ENCODE measurements at places on chromosomes 12 and 14.

- no peak for DNase-seq
Measured at GRCh38 chr14:99156090-99156425, 115.9 kb downstream of the BCL11B start.

GRCh38 chr12:131507881-131508280, 203.0 kb upstream of the SFSWAP start:
- DNase-seq: no peak

DNA sequence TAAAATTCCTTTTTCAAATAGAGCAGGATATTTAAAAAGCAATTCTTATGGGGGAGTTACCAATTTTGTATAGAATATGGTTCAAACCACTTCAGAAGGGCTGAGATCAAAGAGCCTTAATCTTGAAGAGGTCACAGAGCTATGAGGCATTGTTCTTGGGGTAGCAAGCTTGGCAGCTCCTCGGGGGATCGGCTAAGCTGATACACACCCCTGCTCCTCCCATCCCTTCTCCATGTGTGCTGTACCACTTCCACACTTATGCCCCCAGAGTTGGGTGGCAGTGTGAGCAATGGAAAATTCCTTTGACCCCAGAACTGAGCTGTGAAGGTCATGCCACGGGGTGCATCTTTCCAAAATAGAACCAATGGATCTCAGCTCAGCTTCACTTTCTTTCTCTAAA, 15.0 kb upstream of the TMEM30B start:
- DNase-seq: no peak

GRCh38 chr12:122318607-122319605, 52.6 kb upstream of the VPS33A start:
- DNase-seq: peak; percentile 63

GRCh38 chr14:85224241-85224640, 305.7 kb upstream of the FLRT2 start:
- no peak for DNase-seq

GRCh38 chr12:52203079-52203921, 11.5 kb upstream of the KRT80 start:
- DNase-seq: peak; percentile 68

GRCh38 chr12:810116-810515, 57.7 kb downstream of the WNK1 start:
- DNase-seq: no peak

DNA sequence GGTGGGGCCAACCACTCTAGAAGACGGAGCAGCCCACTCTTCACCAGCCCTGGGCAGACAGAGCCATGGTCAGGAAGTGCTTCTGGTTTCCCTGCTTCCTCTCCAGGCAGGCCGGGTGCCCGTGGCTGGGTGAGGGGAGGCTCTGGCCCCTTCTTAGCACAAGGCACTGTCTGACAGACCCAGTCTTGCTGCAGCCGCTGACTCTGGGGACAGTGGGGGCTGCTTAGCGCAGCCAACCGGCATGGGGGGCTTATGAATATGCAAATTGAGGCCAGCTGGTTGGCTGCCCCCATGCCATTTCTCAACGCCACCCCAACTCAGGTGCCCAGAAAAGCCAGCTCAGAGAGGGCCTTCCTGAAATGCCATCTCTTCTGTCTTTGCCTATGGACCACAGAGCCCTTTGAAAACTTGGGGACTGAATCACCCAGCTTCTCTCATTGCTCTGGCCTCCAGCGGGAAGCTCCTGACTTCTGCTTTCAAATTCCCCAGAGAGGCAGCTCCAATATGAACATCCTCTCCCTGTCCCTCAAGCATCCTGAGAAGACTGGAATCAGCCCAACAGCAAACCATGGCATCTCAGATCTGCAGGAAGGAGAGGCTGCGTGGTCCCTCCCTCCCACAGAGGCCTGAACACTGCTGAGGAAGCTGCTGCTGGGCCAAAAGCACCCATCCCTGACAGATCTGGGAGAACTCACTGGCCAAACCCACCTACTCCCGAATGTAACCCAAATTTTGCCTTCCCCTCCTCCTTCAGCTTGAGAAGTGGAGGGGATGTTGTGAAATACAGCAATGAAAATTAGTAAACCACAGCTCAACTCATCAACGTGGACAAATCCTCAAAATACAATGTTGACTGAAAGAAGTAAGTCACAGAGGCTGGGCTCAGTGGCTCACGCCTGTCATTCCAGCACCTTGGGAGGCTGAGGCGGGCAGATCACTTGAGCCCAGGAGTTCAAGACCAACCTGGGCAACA, at the start of gene PROX2:
Gene PROX2 (minus strand): TSS at position 205 of the 973 bp plus-strand sequence. CDS start 12,311 bp downstream, outside the sequence.
- DNase-seq: no peak

DNA sequence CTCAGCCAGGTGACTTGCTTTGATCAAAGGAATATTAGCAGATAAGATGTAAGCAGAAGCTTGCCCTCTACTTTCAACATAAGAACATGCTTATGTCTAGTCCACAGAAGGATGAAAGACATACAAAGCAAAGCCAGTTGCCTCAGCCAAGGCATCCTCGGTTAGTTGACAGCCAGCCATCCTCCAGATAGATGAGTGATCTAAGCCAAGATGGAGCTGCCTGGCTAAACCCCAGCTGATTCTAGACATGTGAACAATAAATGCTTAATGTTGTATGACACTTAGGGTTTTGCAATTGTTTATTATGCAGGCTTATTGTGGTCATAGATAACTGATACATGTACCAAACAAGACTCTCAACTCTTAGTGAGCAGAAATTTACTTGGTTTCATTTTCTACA, 157.6 kb upstream of the TMTC2 start:
- no peak for DNase-seq

DNA sequence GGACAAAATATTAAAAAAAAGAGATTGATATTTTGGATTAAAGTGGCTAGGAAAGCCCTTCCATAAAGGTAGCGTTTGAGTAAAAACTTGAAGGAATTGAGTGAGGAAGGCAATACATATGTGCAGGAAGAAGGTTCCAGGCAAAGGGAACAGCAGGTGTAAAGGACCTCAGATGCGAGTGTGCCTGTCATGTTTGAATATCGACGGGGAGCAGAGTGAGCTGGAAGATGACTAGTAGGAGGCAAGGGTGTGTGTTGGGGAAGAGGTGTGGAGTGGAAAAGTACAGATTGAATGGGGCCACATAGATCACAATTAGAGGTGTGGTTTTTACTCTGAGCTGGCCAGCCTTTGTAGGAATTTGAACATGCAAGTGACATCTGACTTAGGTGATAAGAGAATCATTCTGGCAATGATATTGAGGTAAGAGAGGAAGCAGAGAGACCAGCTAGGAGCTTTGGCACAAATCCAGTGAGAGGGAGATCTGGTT, 15.0 kb upstream of the FBXO33 start:
- no peak for DNase-seq

DNA sequence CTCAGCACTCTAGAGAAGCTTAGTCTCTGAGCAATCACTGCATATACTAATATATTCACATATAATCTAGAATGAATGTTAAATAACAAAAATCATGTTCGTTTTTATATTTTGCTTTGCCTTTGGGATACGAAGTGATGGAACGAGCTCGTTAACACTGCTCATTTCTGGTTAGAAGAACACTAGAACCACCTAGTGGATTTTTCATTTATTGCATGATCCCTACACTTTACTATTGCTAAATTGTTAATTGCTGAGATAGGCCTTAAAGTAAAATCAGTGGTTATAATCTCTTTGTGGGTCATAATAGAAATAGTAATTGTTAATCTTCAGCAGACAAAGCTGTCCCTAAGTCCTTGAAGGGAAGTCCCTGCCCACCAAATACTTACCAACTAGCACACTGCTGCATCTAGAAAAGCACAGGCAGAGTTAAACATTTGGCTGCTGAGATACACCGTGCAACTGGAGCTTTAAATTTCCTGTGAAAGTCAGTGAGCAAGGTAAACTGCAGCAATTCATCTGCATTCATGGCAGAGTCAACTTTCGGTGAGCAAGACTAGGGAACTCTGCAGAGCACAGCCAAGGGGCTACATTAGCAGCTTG, 353.7 kb downstream of the APAF1 start:
- DNase-seq: peak; percentile 54

- DNase-seq: peak; percentile 27
Measured at GRCh38 chr14:106875503-106875902, 1349.1 kb downstream of the TMEM121 start.

- DNase-seq: no peak
Measured at GRCh38 chr12:52053536-52054209, 2.4 kb downstream of the NR4A1 start.

- DNase-seq: no peak
Measured at GRCh38 chr12:90831712-90832111, 123.3 kb downstream of the CCER1 start.

DNA sequence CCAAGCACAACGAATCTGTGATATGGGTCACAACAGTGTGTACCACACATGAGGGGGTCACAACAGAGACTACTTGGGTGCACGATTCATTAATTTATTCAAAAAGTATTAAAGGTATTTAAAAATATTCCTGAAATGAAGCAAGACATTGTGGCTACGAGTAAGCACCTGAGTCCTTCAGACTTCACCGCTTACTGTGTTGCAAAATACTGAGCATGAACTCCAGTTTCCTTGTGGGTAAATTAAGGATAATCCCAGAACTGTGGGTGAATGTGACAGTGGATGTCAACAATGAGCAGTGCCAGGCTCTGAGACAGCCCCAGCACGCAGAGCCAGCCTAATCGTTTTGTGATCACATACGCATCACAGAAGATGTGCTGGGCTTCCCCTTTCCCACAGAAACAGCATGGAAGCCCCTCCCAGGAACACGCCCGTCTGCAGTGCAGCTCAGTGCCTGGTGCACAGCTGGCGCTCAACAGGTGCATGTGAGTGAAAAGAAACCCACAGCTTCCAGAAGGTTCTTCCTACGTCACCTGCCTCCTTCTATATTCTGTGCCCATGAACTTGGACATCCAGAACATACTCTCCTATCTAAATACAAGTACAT, 29.1 kb downstream of the CDC42BPB start:
- no peak for DNase-seq

DNA sequence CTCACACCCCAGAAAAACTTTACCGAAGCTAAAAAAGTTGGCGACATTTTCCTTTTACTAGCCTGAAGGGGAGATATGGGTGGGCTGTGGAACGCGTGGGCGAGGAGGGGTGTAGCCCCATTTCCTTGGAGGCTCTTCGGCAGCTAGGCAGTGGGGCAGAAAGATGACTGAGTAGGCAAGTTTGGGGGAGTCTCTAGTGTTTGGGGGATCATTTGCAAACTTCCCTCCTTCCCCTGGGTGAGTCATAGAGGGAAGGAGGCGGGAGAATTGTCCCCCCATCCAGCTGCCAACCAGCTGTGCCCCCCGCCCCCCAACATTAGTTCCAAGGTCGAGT, 2.3 kb downstream of the GLI1 start:
- DNase-seq: no peak

DNA sequence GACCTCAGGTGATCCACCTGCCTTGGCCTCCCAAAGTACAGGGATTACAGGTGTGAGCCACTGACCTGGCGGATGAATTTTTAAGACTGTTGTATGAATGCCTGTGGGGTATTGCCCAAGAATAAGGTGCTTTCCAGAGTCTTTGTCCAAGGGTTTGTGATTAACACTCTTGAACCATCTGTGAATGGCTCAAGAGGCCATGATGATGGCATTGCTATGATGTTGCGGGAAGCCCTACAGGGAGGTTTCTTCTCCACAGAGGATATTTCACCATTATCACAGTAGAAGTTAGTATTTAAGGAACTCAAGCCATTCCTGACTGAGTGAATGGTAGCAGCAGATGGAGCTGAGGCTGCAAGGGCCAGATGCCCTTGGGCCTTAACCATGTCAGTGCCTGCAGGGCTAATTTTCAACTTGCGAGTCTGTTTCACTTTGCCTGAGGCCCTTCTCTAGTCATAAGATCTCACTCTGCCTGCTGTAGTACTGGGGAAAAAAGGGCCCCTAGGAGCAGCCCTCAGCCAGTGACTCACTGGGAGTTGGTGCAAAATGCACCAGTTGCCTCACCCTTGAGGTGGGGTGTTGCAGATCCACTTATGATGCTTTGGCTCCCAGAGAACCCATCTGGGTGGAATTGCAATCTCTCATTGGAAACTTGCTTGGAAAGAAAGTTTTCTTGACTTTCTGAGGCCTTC, 108.6 kb upstream of the FLRT2 start:
- peak; percentile 69 for DNase-seq

GRCh38 chr12:109741286-109741969, 27.8 kb downstream of the FAM222A start:
- no peak for DNase-seq

DNA sequence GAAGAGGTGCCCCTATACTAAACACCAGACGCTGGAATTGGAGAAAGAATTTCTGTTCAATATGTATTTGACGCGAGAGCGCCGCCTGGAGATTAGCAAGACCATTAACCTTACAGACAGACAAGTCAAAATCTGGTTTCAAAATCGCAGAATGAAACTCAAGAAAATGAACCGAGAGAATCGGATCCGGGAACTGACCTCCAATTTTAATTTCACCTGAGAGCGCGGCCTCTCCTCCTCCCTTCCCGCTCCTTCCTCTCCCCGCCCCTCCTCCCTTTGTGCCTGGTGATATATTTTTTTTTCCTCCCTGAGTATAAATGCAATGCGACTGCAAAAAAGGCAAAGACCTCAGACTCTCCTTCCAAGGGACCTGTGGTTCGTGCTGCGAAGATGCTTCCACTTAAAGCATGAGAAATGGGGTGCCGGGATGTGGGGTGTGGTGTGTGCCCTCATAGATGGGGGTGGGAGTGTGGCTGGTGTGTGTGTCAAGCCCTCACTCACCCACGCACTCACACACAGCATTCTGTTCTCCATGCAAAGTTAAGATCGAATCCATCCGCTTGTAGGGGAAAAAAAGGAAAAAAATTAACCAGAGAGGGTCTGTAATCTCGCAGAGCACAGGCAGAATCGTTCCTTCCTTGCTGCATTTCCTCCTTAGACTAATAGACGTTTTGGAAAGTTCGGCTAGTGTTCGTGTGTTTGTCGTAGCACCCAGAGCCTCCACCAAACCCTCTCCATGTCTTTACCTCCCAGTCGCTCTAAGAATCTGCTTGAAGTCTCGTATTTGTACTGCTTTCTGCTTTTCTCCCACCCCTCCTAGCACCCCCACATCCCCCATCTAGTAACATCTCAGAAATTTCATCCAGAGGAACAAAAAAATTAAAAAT, 4.5 kb downstream of the HOXC10 start:
- DNase-seq: peak; percentile 74

DNA sequence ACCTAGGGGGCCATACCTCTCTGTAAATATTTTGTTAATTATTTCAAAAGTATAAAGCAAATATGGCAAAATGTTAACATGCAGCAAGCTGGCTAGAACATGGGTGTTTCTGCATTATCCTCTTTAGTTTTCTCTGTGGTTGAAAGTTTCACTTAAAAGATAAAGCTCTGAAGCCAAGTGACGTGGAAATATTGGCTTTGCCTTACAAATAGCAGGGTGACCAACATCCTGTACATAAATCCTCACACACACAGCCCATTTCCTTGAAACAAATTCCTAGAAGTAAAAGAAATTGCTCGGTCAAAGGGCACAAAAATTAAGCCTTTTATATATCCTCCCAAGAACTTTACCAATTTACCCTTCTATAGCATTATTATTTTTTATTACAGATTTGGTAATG, 10.6 kb upstream of the VWF start:
- DNase-seq: no peak
